GF-D8 (cell line): ENCODE measurements at places on chromosomes 12 and 14.

DNA sequence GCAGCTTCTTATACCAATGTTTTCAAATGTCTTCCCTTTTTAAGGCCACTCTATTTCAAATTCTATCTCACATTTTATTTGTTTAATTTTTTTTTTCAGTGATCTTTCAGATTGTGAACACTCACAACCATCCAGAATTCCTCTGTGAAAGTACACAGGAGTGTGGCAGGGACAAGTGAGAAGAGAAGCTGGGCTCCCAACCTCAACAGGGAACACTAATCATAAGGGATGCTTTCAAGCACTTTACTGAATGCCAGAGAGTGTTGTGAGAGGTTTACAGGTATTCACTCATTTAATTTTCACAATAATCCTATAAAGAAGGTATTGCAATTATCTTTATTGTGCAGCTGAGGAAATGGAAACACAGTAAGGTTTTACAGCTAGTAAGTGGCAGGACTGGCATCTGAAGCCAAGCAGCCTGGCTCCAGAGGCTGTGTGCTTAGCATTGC lies 60.1 kb upstream of the PYGL start:
- no peak for DNase-seq

- peak; percentile 23 for DNase-seq
Measured at GRCh38 chr12:54439521-54440255, 20.6 kb upstream of the ITGA5 start.

DNA sequence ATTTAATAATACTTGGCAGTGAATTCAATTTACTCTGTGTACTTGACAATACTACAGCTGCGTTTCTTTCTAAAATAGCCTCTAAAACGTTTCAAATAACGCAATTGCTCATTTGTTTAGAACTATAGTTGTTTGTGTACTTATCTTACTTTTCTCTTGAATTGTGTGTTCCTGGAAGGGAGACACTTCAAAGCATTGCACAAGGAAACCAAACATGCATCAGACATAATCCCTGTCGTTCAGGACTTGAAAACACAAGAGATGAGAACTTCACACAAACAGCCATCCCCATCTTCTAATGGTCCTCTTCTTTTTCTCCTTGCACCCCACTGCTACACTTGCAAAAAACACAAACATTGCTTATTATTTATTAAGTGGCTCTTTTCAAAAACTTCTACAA lies 38.5 kb downstream of the PTGER2 start:
- DNase-seq: no peak

- no peak for DNase-seq
Measured at GRCh38 chr12:47967461-47968321, 4.3 kb downstream of the TMEM106C start.

GRCh38 chr12:116630762-116631161 lies 71.6 kb downstream of the MAP1LC3B2 start:
- DNase-seq: no peak

DNA sequence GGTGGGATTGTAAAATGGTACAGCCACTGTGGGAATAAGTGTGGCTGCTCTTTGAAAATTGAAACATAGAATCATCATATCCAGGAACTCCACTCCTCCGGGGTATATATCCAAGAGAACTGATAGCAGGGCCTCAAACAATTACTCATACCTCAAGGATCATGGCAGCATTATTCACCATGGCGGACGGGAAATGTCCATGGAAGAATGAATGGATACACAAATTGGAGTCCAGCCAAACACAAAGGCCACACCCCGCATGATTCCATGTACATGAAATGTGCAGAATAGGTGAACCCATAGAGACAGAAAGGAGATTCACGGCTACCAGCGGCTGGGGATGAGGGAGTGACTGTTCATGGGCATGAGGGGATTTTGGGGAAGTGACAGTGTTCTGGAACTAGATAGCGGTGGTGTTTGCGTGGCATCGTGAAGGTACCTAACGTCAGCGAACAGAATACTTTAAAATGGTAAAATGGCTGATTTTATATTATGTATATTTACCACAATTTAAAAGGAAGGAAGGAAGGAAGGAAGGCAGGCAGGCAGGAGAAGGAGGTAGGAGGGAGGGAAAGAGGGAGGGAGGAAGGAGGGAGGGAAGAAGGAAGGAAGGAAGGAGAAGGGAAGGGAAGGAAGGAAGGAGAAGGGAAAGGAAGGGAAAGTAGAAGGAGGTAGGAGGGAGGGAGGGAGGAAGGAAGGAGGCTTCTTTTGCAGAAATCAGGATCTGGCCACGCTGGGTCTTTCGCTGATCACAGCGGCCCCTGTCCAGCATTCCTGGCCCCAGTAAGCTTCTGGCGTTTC lies 14.1 kb upstream of the NCOR2 start:
- no peak for DNase-seq

DNA sequence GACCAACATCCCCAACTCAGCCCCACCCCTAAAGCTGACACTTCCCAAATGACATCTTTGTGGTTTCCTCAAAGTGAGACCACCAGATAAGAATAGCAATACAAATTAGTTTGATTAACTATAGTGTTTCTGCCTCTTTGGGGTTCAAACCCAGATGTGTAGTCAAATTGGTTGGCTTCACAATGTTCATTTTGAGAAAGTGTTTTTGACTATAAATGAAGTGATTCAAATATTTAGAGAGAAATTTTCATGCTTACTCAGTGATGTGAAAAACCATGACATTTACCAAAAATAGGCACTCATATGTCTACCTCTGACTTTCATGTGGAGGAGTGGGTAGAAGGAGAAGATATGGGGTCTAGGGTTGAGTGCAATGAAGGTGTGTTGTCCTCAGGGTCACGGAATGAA lies 218.4 kb downstream of the BCAT1 start:
- DNase-seq: no peak
